ENCODE measurements at places on chromosomes 11 and 22. TPM values are rescaled to one million over a fixed set of nuclear protein-coding genes. Genes with fewer than 3 reads are reported as not detected.

Gene RELT
- total RNA-seq = 4.3 TPM

Gene ATXN10
- total RNA-seq = 102 TPM

Gene IL18
- 21.6 TPM for total RNA-seq

Gene C22orf23
- total RNA-seq = 0.20 TPM

Gene ZNF280A
- not detected for total RNA-seq

Gene OR6A2
- 0.20 TPM for total RNA-seq

Gene IGF2
- 467 TPM for total RNA-seq

DNA sequence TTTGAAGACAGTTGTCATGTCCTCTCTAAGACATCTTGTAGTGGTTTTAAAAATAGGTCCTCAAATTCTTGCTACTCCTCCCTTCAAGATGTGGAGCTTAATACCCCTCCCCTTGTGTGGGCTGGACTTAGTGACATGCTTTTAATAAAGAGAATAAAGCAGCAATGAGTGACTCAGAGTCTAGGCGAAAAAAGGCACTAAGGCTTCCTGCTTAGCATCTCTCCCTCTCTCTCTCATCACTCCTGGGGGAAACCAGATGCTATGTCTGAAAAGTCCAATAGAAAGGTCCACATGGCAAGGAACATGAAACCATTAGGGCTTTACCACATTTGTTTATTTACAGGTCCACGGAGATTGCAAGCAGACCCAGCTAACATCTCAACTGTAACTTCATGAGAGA, 11.7 kb downstream of the SERGEF start:
- no peak for DNase-seq

- no peak for DNase-seq
Measured at GRCh38 chr22:33426451-33426850, 368.3 kb upstream of the SYN3 start.

DNA sequence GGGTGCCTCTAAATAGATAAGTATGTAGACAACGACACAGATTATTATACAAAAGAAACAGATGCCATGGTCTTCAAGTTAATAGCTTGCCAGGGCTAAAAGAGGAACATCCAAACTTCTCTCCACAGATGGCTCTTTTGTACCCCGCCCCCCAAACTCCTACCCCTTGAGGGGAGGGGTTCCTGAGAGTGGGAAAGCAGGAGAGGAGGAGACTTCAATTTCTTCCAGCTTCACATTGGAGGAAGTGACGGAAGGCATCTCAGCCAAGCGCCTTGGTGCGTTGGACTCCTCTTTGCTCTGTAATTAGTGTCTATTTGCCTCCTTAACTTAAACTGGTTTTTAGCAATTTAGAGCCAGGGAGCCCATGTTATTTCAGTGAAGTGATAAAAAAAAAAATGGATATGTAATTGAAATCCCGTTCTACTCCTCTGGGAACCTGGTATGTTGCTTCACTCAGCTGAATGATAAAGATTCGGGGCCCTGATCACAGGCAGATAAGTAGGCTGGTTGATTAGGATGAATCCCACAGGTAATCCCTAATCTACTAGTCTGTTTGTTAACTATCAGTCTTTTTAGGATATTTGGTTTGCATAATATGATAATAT, 580.9 kb upstream of the CADM1 start:
- DNase-seq = no peak

DNA sequence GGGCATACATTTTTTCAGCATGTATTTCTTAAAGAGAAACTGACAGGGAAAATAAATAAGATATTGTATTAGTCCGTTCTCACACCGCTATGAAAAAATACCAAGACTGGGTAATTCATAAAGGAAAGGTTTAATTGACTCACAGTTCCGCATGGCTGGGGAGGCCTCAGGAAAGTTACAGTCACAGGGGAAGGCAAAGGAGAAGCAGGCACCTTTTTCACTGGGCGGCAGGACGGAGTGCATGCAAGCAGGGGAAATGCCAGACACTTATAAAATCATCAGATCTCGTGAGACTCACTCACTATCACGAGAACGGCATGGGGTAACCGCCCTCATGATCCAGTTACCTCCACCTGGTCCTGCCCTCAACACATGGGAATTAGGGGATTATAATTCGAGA, 44.2 kb downstream of the PPFIA1 start:
- DNase-seq = no peak

- no peak for DNase-seq
Measured at GRCh38 chr11:119025099-119025473, 5.6 kb downstream of the SLC37A4 start.

- DNase-seq = no peak
Measured at GRCh38 chr22:25350551-25350971, 131.1 kb downstream of the CRYBB2 start.

- DNase-seq = no peak
Measured at GRCh38 chr11:34242037-34242625, 115.7 kb downstream of the ABTB2 start.

DNA sequence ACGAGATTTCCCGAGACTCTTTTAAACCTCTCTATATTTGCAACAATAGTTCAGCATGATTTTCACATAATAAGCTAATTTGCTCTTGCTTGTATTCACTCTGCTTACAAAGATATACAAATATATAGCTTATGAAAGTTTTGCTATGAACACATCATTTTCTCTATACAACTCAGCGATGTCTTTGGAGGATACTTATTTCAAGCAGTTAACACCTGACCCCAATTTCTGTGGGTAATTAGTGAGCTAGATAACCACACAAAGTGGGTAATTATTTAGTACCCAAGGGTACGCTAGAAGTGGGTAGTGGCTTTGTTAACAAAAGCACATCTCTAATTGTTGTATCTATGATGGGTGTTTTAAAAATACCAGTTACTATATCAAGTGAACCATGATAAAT, 12.3 kb downstream of the BLID start:
- DNase-seq = no peak

- DNase-seq = no peak
Measured at GRCh38 chr22:48975886-48976285, 851.8 kb downstream of the BRD1 start.

GRCh38 chr11:65378208-65378927, 4.1 kb downstream of the SLC25A45 start:
- DNase-seq = no peak

DNA sequence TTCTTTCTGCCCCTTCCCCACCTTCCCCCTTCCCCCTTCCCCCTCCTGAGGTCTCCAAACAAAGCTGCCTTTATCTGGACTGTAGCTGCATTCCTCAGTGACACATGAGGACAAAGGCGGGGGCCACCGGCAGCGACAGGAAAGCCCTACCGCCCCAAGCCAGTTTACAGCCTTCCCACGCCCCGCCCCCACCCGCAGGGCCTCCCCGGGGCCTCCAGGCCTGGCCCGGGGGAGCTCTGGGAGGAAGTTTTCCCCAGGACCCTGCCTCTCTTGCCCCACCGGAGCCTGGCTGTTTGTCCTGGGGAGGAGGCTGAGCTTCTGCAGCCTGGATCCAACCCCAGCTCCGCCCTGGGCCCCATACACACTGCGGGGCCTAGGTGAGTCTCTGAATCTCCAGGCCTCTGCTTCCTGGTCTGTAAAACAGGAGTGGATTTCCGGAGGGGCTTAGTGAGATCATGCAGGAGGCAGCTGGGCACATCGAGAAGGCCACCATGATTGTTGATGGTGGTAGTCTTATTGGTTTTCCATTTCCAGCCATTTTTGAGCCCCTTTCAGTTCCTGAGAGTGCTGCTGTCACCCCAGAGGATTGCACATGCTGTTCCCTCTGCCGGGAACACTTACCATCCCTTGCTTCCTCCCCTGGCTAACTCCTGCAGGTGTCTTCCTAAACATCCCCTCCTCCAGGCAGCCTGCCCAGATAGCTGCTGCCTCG, 130.7 kb downstream of the MN1 start:
- DNase-seq = no peak

GRCh38 chr11:125373426-125374391, 122.4 kb downstream of the FEZ1 start:
- no peak for DNase-seq

DNA sequence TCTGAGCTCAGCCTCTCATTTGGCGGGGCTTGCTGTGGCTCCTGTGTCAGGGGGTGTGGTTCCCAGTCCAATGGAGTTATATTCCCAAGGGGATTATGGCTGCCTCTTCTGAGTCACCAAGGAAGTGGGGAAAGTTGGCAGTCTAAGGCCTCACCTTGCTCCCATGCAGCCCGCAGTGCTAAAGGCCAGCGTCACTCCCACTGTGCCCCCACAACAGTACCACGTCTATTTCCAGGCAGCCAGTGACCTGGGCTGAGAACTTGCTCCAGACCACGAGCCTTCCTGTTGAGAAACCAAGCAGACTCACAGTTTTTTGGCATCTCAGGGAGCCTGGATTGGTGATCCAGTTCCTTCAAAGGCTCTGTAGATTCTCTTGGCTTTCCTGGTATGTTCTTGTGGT, 45.6 kb downstream of the OR2AT4 start:
- DNase-seq = no peak

DNA sequence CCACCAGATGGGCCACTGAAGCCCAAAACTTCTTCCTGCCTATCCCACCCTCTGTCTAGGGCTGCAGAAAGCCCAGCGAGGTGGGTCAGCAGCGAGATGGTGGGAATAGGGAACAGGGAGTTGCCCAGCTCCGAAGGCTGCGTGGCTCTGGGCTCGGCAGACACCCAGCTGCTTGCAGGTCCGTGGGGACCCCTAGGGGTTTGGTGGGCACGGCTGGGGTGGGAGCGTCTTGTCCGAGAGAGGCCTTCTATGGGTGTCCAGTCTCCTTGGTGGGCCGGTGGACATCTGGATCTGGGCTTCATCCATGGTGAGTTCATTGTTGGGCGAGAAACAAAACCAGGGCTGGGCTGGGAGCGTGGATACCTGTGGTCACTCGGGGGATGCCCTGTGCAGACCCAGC, 1211.0 kb downstream of the BRD1 start:
- DNase-seq = no peak

DNA sequence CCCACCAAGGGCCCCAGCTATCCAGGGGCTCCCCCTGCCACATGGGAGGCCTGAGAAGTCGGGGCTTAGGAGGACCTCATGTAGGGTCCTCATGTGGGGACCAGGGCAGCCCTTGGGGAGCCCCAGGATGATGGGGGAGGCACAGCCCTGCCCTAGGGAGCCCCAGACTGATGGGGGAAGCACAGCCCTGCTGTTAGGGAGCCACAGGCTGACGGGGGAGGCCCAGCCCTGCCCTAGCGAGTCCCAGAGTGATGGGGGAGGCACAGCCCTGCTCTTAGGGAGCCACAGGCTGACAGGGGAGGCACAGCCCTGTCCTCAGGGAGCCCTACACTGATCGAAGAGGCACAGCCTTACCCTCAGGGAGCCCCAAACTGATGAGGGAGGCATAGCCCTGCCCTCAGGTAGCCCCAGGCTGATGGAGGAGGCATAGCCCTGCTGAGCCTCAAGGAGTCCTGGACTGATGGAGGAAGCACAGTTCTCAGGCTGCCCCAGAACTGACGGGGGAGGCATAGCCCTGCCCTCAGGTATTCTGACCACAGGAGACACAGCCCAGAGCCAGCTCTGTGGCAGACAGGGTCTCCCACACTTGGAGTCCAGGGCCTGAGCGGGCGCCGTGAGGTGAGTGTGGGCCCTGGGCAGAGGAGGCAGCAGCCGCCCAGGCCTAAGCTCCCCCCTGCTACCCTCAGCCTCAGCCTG, 10.8 kb downstream of the PRR33 start:
- no peak for DNase-seq

GRCh38 chr11:36702330-36703054, 104.5 kb upstream of the RAG2 start:
- peak; percentile 43 for DNase-seq

- DNase-seq = no peak
Measured at GRCh38 chr22:20319041-20319744, 667 bp downstream of the DGCR6L start.

DNA sequence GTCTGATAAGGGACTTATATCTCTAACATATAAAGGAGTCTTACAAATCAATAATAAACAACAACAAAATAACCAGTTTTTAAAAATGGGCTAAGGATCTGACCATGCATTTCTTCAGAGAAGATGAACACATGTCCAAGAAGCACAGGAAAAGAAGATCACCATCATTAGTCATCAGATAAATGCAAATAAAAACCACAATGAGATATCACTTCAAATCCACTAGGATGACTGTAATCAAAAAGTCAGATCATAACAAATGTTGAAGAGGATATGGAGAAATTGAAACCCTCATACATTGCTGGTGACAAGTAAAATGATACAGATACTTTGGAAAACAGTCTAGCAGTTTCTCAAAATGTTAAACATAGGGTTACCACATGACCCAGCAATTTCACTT, 61.2 kb upstream of the MYOD1 start:
- DNase-seq = no peak

GRCh38 chr11:6799402-6799801, at the start of gene OR6A2:
Gene OR6A2, minus strand, starts transcription at chr11:6799689. Its CDS starts 3,981 bp downstream, at chr11:6795708.
- no peak for DNase-seq

- DNase-seq = no peak
Measured at GRCh38 chr11:74024261-74025029, 15.6 kb upstream of the UCP3 start.

DNA sequence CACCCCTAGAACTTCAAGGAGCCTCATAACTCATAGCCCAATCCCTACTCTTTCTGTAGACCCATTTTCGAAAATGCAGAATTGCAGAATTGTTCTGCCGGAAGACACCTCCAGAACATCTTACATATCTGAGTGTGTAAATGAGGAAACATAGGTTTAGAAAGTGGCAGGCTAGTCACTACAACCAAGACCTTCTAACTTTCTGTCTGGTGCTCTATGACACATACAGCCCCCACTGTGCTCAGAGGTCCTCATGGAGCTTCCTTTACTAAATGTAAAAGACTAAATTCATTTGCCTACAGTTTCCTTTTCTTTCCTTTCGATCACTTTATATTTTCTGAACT, 132.1 kb upstream of the DDI1 start:
- no peak for DNase-seq

DNA sequence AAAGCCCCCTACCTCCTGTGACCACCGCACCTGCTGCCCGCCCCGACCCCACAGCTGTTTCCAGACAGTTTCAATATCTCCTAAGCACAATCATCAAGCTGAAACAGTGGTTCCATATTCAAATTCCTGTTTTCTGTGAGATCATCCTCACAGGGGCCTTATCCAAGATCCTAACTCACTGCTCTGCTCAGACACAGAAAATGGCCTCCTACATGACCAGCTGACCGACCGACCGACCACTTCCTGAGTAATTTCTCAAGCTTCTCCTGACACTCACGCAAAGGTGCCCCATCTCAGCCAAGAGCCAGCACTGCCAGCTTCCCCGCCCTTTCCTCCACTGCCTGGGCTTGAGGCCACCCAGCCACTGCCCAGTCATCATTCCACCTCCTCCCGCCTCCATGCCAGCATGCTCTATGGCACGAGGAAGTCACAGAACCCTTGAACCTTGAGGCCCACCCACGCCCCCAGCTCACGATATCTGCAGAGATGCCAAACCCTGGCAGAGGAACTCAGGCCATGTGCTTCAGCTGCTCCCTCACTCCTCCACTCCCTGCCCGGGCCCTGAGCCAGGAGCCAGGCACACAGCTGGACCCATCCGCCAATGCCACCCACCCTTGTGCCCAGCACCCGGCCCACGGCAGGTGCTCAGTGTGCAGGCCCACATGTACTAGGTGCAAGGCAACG, 14.0 kb downstream of the KIAA0930 start:
- no peak for DNase-seq

DNA sequence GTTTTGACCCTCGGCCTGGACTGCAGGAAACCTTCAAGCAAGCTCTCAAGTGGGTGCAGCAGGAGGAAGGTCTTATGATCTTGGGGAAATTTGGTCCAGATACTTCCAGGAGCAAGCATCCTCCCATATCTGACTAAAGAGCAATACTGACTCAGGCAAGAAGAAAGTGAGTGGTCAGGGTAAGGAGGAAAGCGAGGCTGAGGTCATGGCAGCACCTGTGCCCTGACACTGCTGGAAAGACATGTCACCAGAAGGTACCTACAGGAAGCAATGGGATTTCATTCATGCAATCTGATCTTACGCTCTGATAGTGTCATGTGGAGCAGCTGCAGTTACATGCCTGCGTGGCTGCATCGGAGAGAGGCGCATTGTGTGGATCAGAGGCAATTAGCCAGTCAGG, 6.5 kb upstream of the TOP3B start:
- no peak for DNase-seq
